ENCODE measurements at places on chromosomes 12 and 14.

DNA sequence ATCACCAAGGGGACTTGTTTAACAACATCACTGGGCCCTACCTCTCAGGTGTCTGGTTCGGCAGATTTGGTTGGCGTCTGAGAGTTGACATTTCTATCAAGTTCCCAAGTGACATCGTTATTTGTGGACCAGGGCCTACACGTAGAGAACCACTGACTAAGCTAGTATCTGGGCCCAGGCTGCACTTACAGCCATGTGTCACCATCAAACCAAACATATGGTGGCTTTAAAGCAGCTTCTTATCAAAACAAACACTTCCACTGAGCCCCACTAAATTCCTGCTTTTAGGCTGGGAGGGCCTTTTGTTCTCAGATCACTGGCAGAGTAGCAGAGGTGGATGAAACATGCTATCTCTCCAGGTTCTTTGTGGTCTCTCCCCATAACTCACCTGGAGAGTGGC, 220.5 kb downstream of the PELI2 start:
- no peak for DNase-seq

DNA sequence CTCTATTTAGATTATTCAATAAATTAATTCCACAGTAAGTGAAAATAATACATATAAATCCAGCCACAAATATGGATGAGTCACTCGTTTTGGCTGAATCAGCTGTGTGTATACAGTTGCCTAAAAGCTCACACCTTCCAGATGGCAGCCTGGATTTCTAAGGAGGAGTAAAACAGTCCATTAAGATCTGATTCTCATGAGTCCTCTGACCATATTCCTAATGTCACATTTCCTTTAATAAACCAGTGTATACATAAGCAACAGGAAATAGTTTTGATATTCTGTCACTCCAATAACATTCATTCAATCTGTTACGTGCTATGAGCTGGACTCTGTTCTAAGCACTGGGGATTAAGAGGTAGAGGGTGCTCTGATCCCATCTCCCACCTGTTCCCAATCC, 21.8 kb downstream of the MDM1 start:
- DNase-seq = no peak

DNA sequence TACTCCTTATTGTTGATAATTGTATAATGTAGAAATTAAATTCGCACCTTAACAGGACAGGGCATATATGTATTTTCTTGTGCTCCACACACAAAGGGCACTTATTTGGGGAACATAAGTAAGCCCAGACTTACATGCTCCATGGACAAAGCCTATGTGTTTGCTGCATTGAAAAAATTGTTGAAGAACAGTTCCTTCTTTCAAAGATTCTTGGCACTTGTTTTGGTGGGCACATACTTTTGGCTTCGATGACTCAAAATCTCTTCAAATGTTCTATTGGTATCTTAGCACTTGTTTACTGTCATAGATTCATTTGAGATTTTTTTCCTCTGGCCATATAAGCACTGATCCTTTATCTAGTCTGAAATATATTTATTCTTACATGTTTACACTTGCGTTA, 1.4 kb upstream of the MAP4K5 start:
- no peak for DNase-seq

DNA sequence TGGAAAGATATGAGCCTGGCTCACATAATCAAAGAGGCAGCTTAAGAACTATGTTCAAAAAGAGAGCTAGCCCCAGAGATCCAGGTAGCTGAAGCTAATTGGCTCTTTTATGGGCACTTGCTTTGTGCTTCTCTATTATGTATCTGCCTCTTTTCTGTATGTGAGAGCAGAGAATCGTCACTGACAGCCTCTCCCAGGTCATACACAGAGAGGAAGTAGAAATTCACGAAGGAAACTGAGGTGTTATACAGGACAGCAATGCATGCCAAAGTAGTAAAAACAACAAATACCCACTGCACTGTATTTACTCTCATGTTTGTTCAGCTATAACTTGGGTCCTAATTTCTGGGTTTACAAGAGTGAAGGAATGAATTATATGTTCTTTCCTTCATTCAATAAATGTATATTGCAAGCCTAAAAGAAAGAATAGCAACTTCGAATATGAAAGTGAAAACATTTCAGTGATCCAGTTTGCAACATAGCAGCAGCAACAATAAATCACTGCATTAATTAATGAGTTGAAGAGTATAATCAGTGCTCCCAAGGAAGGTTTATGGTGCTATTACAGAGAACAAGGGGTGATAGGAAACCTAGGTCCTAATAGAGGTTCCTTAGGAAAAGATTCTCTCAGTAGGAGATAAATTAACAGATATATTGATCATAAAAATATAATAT, 47.1 kb upstream of the ATXN7L3B start:
- no peak for DNase-seq

- DNase-seq = peak; percentile 72
Measured at GRCh38 chr14:75709207-75709812, 48.3 kb downstream of the TTLL5 start.

DNA sequence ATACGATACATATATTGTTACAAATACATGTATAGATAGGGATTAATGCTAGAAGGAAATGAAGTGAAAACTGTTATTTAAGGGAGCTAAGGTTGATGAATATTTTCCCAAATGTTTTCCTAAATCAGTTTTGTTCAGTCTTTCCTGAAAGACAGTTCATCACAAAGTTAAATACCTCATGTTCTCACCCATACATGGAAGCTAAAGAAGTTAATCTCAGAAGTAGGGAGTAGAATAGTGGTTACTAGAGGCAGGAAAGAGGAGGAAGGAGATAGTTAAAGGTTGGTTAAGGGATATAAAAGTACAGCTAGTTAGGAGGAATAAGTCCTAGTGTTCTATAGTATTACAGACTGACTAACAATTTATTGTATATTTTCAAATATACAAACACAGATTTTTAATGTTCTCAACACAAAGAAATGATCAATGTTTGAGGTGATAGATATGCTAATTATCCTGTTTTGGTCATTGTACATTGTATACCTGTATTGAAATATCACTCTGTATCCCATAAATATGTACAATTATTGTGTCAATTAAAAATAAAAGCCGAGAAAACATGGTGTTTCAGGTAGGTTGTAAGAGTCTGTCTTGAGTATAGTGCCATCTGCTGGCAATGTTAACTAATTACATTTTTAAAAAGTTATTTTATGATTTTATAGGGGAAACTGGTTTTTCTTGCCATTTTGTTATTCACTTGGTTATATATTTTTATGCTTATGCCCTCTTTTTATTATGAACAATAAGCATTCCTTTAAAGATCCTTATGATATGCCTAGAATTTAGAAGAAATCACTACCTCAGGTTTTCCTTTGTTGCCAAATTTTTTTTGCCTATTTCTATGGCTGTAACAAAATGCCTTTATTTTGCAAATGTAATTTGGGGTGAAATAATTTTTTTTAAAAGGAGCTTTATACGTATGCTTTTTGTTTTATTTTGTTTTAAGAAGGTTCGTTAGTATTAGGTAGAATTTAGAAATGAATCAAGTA, 26.9 kb downstream of the ZDHHC17 start:
- peak; percentile 45 for DNase-seq

GRCh38 chr12:1696800-1697199, 5.9 kb downstream of the ADIPOR2 start:
- DNase-seq = no peak

DNA sequence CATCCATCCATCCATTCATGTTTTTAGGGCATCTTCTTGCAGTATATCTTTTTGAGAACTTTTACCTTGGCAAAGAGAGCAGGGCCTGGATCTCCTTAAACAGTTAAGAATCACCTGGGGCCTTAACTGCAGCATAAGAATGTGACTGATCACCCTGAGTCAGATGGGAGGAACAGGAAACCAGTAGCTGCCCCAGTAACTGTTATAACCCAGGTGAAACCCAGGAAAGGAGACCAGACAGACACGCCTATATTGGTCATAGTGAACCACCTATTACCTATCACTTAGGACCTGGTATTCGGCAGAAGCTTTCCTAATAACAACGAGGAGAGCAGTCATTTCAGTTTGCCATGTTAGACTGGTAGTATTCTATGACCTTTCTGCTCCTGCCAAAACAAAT, 43.4 kb upstream of the NR2C1 start:
- DNase-seq = no peak

GRCh38 chr12:48817873-48818830, at the start of gene CACNB3:
Gene CACNB3, plus strand, starts transcription at chr12:48818496. Its CDS starts 434 bp downstream, at chr12:48818930.
- DNase-seq = peak; percentile 78

Data from ACHN (cell line).